ENCODE measurements at places on chromosomes 13 and 19. TPM values are rescaled to one million over a fixed set of nuclear protein-coding genes. Genes with fewer than 3 reads are reported as not detected.

The SNRPD2 gene
- total RNA-seq = 271 TPM

The ZNF43 gene
- total RNA-seq = 35.1 TPM

The MEIS3 gene
- total RNA-seq = 25.0 TPM

The CDC42EP5 gene
- total RNA-seq = 35.3 TPM

The TEX29 gene
- total RNA-seq = 0.58 TPM

The MBD3L2 gene
- total RNA-seq = not detected

The TBXA2R gene
- total RNA-seq = 5.6 TPM

Data from metanephros (tissue), 2 donors.